Suprapubic skin (tissue), 4 donors: ENCODE measurements at places on chromosomes 7 and 10. TPM values are rescaled to one million over a fixed set of nuclear protein-coding genes. Genes with fewer than 3 reads are reported as not detected.

DNA sequence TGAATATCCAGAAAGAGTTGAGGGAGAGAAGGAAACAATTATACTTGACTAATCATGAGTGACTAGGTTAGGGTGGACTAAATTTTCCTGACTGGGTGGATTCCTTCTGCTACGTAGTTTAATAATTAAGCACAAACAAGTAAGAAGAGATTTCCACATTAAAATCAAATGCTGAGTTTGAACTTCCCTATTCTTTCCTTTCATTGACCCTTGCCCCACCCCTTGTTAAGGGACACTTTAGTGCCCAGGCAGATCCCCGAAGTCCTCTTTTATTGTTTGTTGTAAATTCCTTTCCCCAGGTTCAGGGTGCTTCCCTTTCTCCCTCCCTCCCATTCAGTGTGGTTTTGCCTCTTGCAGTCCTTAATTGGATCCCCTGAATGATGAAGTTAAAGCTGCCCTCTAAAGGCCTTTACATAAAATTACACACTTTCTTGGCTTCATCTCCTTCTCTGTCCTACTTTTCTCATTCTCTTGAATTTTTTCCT, 8.8 kb upstream of the SPAM1 start:
- DNase-seq: no peak

GRCh38 chr10:69883310-69884023, 81.8 kb downstream of the COL13A1 start:
- no peak for DNase-seq

DNA sequence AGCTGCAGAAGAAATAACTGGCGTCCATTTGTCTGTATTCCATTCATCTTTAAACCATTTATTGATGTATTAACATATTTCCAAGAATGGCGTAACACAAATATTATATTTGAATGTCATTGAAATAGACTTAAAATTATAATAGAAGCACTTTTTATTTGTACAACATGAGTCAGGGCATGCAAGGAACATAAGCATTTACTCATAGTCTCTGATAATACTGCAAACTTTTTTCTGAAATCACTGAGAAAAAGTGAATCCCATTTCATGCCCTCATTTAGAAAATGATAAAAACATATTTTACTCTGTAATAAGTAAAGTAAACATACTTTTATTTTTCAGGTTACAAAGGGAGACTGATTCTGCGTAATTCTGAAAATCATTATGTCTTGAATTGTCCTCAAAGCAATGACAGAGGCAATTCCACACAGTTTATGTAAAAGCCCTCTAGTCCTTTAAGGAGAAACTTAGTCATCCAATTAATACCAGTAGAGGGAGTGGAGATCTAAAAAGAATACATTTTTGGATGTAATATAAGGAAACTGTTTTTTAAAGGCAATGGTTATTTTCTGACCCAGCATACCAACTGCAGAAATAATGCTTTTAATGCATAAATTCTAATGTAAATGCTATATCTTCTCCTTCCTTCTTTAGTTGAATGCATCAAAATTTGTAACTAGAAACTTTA, 58.1 kb downstream of the AGMO start:
- DNase-seq: no peak

The GIMAP8 gene
- total RNA-seq: 4.1 TPM

The DOCK4 gene
- 6.4 TPM for total RNA-seq

DNA sequence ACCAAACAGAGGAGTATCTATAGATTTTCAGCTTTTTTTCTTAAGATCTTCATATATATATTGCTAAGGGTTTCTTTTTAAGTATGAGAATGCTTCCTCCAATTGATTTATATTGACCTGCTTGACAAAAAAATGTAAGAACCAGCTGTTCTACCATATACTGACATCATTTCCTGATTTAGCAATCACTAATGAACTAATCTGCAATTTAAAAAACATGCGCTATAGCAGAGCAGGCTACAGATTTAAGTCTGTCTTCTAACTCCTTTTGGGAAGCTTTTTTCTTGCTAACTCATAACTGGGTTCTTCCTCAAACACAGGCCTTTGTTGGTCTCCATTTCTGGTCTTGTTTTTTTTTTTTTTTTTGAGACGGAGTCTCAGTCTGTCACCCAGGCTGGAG, 33.2 kb downstream of the ABCC2 start:
- DNase-seq: no peak

GRCh38 chr10:85318809-85319807, 990.7 kb downstream of the CCSER2 start:
- DNase-seq: no peak

DNA sequence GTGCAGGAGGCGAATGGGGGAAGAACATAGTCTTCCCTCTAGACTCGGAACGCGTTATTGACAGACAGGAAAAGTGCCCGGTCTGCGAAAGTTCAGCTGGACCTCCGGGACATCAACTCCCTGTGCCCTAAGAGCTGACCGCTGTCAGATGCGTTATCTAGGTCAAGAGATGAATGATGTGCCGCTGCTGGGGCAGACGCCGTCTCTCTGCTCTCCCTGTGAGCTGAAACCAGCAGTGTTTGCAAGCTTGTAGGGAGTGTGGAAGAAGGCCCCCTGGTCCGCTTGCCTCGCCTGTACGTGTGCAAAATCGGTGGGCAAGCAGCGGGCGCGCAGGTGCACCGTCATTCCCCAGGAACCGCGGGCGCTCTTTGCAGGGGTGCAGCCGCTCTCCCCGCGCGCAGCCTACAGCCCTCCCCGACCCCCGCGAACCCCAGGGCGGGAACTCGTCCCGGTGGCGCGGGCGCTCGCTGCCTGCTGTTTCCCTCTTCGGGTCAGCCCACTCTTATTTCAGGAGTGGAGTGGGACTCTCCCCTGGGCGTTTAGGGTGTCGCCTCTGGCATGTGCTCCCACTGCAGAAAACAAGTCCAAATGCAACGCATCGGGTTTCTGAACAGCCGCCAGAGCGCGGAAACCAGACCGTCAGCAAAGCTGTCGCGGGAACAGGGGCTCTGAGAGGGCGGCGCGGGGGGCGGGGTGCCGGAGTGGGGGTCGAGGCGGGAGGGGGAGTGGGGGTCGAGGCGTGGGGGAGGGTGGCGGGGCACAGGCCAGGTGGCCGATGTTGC, 1.8 kb upstream of the PFKFB3 start:
- DNase-seq: no peak

- DNase-seq: no peak
Observed at GRCh38 chr10:52740913-52741675, 31.5 kb downstream of the MBL2 start.

- DNase-seq: no peak
Observed at GRCh38 chr10:49299816-49300139, 808 bp downstream of the C10orf71 start.

DNA sequence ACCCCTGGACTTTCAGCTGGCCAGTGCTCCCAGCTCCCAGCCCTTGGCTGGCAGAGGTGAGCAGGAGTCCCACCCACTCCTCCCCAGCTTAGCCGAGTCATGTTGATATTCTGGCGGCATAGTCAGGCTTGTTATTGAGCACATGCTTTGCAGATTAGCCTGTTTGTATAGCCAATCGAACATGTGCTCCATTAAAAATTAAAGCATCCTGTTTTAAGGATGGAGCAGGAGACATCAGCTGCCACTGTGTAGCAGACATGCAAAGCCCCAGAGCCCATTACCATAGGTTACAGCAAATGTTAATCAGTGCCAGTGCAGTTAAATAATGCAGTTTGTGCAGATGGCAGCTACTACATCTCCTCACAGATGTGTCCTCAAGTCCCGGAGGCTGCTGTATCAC, 574.6 kb upstream of the GALNT17 start:
- DNase-seq: no peak
